ENCODE measurements at places on chromosomes 7 and 10.

GRCh38 chr7:12456506-12456905 is 52.8 kb upstream of the VWDE start:
- no peak for DNase-seq

DNA sequence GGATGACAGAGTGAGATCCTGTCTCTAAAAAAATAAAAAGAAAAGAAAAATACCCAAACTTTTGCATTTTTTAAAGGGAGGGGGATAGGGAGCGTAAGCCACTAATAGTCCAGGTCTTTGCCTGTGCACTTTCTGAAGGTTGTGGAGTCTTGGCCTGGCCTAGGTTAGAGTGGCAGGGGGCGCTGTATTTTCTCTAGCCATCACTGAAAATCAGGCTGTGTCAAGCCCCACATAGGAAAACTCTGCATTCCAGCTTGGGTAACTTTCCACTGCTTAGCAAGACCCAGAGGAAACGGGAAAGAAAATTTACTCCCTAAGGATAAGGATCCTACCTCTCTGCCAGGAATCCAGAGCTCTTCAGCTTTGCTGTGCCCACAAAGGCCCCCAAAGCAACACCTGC is 10.5 kb upstream of the PAX4 start:
- DNase-seq, result no peak

GRCh38 chr7:107742678-107743566 is 1.0 kb upstream of the CBLL1 start:
- DNase-seq, result no peak

- DNase-seq, result no peak
Observed at GRCh38 chr7:36855330-36855729, 131.0 kb upstream of the AOAH start.

GRCh38 chr7:38211940-38212339 is 33.9 kb downstream of the STARD3NL start:
- no peak for DNase-seq

GRCh38 chr7:73905360-73905759 is 44.4 kb downstream of the TMEM270 start:
- DNase-seq, result no peak

GRCh38 chr10:48231178-48231577 is 43.3 kb downstream of the FRMPD2 start:
- DNase-seq, result no peak

- DNase-seq, result no peak
Observed at GRCh38 chr7:157488281-157488680, 151.5 kb downstream of the DNAJB6 start.

DNA sequence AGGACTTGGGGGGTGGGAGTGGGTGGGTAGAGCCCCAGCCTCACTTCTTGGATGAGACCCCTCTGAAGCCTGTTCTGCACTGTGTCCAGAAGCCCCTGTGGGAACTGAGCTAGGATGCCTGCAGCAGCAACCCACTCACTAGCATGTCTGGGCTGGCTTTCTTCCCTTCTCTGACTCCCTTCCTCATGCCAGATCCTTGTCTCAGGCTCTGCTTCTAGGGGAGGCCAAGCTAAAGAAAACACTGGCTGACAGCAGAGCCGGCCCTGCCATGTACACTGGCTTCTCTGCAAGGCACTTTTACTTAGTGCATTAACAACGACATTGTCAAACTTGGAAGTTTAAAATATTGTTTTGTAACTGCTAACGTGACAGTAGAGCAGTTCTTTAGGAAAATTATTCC is 50.2 kb downstream of the ARHGAP22 start:
- DNase-seq, result no peak

GRCh38 chr7:85595750-85596178 is 408.9 kb upstream of the SEMA3D start:
- DNase-seq, result no peak

GRCh38 chr7:98334081-98334480 is 52.6 kb downstream of the BRI3 start:
- DNase-seq, result no peak

DNA sequence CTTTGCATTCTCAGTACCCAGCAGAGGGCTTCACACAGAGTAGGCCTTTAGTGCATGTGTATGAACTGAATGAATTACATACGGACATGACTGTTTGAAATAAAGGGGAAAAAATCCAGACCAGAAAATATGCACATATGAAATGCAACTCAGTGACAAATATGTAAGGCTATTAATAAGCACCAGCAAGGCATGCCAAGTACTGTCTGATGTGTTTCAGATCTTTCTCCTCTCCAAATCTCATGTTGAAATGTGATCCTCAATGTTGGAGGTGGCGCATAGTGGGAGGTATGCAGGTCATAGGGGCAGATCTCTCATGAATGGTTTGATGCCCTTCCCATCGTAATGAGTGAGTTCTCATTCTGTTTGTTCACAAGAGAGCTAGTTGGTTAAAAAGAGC is 87.3 kb upstream of the TOMM7 start:
- DNase-seq, result no peak

DNA sequence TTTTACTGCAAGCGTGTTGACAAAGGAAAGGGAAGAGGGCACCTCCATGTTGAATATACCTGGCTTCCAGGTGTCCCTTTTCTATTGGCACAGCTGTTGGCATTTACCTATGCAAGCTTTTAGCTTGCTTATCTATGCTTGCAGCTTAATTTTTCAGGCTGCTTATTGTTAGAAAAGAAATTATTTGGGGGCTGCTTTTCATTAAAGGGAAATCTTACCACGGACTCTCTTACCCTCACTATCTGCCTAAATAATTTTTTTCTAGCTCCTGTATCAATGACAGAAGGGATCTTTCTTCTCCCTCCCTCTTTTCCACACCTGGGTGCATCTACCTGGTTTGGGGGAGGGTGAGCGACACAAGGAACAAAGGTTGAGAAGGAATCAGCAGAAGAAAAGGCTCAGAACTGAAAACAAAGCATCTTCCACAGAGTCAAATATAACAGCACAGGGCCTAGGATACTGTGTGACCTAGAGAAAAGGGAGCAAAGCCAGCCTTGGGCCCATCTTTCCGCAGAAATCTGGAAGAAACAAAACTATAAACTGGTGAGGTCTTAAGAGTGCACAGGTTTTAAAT is 15.2 kb upstream of the GJC3 start:
- no peak for DNase-seq

DNA sequence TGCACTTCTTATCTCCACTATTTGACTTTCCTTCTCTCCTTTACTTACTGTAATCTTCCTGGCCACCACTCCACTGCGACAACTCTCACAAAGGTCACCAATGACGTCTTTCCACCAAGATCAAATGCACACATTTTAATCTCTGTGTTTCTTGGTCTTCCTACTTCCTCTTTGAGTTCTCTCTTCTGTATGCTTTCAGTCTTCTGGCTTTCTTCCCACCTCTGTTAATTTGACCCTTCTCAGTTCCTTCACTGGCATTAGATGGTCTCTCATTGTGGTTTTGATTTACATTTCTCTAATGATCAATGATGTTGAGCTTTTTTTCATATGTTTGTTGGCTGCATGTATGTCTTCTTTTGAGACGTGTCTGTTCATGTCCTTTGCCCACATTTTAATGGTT is 31.9 kb downstream of the FAM107B start:
- DNase-seq, result no peak

- no peak for DNase-seq
Observed at GRCh38 chr7:4738711-4739527, 36.5 kb upstream of the AP5Z1 start.

All from stimulated activated CD8-positive, alpha-beta memory T cell treated with anti-CD3 and anti-CD28 coated beads, Interleukin-4, amount 100 ng/mL, for 1 hour (primary cell).